ENCODE measurements at places on chromosomes 6 and 20.

DNA sequence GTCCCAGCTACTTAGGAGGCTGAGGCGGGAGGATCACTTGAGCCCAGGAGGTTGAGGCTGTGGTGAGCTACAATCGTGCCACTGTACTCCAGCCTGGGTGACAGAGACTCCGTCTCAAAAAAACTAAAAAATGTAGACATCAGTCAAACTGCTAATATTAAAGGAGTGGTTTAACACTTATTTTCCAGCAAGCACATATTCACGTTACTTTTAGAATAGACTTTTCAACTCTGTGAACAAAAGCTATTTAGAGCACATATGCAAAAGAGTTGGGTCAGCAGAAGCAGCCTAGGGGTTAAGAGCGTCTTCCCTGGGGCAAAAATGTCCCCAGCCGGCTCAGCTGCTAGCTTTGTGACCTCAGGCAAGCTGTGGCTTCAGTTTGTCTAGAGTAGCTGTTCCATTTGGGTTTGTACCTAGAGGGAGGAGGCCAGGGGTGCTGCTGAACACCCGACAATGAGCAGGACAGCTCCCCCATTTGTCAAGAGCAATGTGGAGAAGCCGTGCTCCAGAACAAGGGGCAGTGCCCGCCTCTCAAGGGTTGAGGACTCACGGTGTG, 62.5 kb upstream of the PTGIS start:
- no peak for DNase-seq

- no peak for DNase-seq
Observed at GRCh38 chr6:25590986-25591385, 61.0 kb upstream of the SCGN start.

DNA sequence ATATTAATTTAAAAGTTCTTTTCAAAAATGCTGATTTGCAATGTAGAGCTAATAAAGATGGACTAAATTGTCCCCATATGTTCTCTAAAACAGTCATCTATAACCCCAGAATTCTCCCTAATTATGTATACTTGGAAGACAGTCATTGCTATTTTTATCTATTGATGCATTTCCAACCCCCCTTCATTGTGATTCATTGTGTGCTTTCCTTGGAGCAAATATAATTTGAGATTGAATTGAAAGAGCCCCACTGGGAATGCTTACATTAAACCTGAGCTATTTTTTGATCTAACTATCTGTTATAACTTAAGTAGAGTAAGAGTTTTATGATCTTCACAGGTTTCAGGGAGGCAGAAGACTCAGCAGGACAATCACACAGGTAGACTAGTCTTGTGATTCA, 73.7 kb upstream of the PTCHD4 start:
- DNase-seq: no peak

DNA sequence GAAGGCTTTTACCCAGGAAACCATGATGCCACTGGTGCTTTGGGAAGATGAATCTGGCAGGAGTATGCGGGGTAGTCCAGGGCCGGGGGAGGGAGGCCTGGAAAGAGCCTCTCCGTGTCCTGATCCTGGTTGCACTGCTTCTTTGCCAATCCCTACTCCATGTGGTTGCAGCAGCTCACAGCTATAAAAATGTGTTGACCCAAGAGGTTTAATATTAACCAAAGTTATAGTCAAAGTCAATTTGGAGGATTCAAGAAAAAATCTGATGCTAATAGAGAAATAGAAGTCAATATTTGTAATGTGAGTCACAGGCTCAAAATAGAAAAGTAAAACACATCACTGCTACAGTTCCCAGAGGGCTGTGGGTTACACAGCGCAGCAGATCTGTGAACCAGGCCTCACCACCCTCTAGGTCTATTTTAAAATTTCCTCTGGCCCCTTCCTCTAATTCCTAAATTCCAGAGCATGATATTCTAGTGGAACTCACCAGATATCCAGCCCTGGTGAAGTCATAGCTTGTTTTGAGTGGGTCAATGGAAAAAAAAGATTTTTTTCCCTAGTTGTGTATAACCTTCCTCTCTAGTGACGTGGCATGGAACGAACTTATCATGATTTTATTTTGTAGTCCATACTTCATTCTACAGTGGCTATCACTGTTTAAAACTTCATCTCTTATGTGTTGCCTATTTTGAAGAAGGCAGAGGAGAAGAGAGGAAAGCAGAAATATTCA, 63.2 kb upstream of the BMP2 start:
- no peak for DNase-seq

DNA sequence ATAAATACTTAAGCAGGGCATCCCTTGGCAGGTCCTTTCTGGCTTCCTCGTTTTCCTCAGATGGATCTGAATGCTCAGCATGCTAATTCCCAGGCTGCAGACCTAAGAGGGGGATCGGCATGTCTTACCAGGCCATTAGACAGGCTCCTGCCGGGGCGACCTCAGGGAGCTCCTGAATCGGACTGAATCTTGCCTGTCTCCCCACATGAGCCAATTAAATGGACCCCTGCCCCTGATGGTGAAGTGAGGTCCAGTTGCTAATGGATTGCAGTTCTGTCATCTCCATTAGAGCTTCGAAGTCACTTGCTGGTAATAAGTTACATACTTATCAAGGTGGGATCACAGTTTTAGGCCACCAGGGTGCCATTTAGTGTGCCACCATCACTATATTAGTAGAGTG, 51.4 kb downstream of the NOL4L start:
- DNase-seq: no peak

All from erythroblast (primary cell).